ENCODE measurements at places on chromosomes 2 and 18.

DNA sequence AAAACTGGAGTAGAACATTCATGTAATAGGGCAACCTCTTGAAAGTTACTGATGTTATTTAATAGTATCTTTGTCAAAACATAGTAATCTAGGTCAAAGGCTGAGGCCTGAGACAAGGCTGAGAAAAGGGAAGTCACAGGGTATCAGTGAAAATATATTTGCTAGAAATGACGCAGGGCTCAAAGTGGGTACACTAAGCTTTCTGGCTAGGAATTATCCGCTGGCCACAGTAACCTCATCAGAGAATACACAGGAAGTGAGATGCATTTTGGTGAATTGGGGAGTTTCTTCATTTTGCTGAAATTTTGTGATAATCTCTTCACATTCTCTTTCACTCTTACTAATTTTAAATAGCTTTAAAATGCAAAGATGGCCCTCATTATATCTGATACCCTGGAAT, 206.8 kb downstream of the OTX1 start:
- no peak overlapping the region for H3K27ac ChIP-seq
- H3K36me3 ChIP-seq, result no peaks in the 10 kb centered on the region

- no peaks in the 10 kb centered on the region for H3K36me3 ChIP-seq
- H3K4me1 ChIP-seq, result peaks cover 22% of the 10 kb centered on the region
- DNase-seq, result no peak
- no peak overlapping the region for H3K4me3 ChIP-seq
- H3K27me3 ChIP-seq, result no peaks in the 10 kb centered on the region
Observed at GRCh38 chr2:223219872-223220657, 168.1 kb downstream of the KCNE4 start.

- no peak overlapping the region for H3K4me3 ChIP-seq
- no peak for DNase-seq
- H3K27me3 ChIP-seq, result no peaks in the 10 kb centered on the region
- peaks cover 18% of the 10 kb centered on the region for H3K4me1 ChIP-seq
Observed at GRCh38 chr2:120218181-120218580, 5.0 kb downstream of the TMEM185B start.

- H3K36me3 ChIP-seq, result peaks cover 4% of the 10 kb centered on the region
- DNase-seq, result no peak
- no peak overlapping the region for H3K27ac ChIP-seq
- H3K4me3 ChIP-seq, result no peak overlapping the region
- no peaks in the 10 kb centered on the region for H3K27me3 ChIP-seq
Observed at GRCh38 chr2:196409376-196409775, 230.1 kb upstream of the CCDC150 start.

DNA sequence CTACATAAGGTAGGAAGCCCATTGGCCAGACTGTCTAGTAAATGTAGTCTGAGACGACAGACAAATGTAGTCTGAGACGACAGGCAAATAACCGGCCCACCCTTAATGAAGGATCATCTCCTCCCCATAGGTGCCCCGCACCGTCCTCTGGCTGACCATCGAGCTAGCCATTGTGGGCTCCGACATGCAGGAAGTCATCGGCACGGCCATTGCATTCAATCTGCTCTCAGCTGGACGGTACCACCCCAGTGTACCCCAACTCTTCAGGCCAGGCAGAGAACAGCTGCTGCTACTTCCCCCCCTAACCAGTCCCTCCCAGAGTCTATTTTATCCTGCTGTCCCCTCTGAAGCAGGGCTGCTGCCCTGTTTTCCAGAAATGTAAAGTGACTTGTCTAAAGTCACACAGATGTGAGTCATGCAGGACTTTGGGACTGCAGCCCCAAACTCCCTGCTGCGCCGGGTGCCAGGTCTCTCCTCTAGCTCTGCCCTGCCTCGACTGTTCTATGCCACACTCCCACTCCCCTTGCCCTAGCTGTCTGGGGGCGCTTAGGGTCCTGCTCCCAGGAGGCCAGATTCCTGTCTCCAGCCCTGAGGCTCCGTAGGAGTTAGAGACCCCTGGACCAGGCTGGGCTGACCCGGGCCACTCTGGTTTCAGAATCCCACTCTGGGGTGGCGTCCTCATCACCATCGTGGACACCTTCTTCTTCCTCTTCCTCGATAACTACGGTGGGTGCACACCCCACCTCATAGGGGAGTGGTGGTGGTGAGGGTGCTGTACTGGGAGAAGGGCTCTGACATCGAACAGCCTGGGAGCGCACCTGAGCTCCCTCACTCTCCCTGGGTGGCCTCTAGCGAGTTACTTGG, 4.7 kb downstream of the SLC11A1 start:
- H3K4me1 ChIP-seq, result peaks cover 4% of the 10 kb centered on the region
- no peak overlapping the region for H3K27ac ChIP-seq
- DNase-seq, result no peak
- H3K27me3 ChIP-seq, result peaks cover 2% of the 10 kb centered on the region

GRCh38 chr18:47403317-47403716, 151.9 kb upstream of the SKOR2 start:
- no peaks in the 10 kb centered on the region for H3K36me3 ChIP-seq
- DNase-seq, result no peak
- H3K4me1 ChIP-seq, result no peaks in the 10 kb centered on the region
- H3K27ac ChIP-seq, result no peak overlapping the region

- H3K27me3 ChIP-seq, result peaks cover 2% of the 10 kb centered on the region
- no peak for DNase-seq
- no peak overlapping the region for H3K4me3 ChIP-seq
- H3K4me1 ChIP-seq, result peaks cover 24% of the 10 kb centered on the region
- H3K27ac ChIP-seq, result peak overlapping the region; percentile 69
Observed at GRCh38 chr18:39835303-39836030, 2119.6 kb upstream of the PIK3C3 start.

DNA sequence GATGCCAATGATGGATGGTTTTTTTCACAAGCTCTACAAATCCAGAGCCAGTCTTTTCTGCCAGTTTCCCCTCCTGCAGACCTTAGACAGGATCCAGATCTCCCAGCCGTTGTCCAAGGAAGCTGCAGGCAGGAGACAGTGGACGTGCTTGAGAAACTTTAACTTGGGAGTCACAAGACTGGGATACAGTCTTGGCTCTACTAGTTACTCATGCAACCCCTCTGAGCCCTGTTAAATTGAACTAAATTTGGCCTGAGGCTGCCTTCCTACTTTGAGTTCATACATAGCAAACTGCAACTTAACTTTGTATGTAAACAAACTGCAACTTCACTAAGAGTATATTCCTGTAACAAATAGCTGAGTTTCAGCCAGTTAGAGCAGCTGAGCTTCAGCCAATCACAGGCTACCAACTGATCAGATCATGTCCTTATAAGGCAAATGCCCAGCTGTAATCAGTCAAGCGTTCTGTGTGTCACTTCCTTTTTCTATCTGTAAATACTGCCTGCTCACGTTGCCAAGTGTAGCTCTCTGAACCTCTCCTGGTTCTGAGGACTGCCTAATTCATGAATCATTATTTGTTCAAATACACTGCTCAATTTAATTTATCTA, 140.9 kb downstream of the CAPN13 start:
- peak overlapping the region; percentile 56 for H3K27ac ChIP-seq
- peak; percentile 46 for DNase-seq
- no peak overlapping the region for H3K4me3 ChIP-seq
- no peaks in the 10 kb centered on the region for H3K27me3 ChIP-seq
- H3K4me1 ChIP-seq, result peaks cover 23% of the 10 kb centered on the region
- H3K36me3 ChIP-seq, result peaks cover 3% of the 10 kb centered on the region

DNA sequence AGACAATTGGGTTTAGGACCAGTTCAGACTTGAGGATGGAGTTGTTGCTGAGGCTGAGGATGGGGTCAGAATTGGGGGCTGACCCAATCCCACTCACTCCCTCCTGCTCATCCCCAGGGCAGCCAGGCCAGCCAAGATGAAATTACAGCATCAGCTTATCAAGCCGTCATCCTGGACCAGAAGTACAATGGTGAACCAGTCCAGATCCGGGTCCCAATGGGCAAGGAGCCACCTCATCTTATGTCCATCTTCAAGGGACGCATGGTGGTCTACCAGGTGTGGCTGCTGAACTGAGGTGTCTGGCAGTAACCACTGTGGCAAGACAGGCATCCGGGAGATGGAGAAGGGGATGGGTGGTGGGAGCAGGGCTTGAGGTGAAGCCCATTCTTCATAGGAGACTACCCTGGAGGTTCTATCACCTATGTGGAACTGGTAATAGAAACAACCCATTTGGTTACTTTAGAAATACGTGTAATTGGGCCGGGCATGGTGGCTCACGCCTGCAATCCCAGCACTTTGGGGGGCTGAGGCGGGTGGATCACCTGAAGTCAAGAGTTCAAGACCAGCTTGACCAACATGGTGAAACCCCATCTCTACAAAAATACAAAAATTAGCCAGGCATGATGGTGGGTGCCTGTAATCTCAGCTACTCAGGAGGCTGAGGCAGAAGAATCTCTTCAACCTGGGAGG, 13.9 kb downstream of the VIL1 start:
- no peaks in the 10 kb centered on the region for H3K4me1 ChIP-seq
- no peaks in the 10 kb centered on the region for H3K36me3 ChIP-seq
- no peak overlapping the region for H3K27ac ChIP-seq

DNA sequence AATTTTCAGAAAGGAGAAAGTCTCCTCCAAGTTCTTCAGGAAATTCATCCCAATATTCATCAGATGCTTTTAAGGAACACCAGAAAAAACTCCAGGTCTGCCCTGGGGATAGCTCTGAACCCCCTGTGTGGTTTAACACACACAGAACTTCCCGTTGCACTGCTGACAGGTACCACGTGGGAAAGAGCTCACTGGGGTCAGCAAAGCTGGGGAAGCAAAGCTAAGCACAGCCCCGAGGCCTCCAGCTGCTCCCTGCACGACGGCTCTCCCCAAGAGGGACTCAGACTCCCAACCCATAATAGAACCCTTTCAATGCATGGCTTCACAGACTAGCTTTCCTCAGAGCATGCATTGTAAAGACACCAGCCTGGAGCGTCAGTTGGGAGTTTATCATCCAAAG, 28.0 kb downstream of the ADI1 start:
- no peak overlapping the region for H3K27ac ChIP-seq
- peaks cover 8% of the 10 kb centered on the region for H3K4me1 ChIP-seq
- H3K27me3 ChIP-seq, result no peaks in the 10 kb centered on the region

- H3K4me1 ChIP-seq, result no peaks in the 10 kb centered on the region
- no peak for DNase-seq
- no peaks in the 10 kb centered on the region for H3K27me3 ChIP-seq
- H3K4me3 ChIP-seq, result no peak overlapping the region
- peaks cover 3% of the 10 kb centered on the region for H3K36me3 ChIP-seq
Observed at GRCh38 chr2:239765911-239766310, 259.2 kb downstream of the NDUFA10 start.

DNA sequence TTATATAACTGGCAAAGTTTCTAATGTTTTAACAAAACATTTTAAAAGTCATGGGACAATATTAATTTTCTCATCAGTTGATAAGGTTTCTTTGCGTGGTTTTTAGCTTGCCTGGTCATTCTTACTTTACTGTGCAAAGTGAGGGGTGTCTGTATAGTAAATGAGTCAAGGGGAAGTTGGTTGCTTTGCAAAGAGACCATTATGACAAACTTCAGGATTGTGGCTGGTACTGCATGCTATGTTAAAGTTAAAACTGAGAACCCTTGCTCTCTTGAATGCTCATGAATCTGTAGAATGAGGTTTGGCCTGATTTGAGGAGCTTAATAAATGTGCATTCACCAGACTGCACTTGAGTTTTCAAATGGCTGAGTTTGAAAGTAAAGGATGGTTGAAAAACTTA, 47.0 kb downstream of the COL4A4 start:
- no peak overlapping the region for H3K27ac ChIP-seq
- H3K4me1 ChIP-seq, result no peaks in the 10 kb centered on the region
- DNase-seq, result no peak
- H3K4me3 ChIP-seq, result no peak overlapping the region
- no peaks in the 10 kb centered on the region for H3K36me3 ChIP-seq

DNA sequence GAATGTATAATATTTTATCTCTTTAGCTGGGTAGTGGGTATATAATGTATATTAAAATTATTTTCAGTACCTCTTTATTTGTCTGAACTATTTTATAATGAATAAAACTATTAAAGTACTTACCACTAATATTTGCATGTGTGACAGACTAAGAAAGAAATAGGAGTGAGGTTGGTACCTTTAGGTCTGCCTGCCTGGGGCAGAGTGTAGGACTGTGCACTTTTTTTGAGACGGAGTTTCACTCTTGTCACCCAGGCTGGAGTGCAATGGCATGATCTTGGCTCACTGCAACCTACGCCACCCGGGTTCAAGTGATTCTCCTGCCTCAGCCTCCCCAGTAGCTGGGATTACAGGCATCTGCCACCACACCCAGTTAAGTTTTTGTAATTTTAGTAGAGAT, 18.8 kb downstream of the NCOA1 start:
- DNase-seq, result no peak
- H3K27me3 ChIP-seq, result no peaks in the 10 kb centered on the region
- H3K4me1 ChIP-seq, result peaks cover 4% of the 10 kb centered on the region
- peaks cover 3% of the 10 kb centered on the region for H3K36me3 ChIP-seq

GRCh38 chr2:161160226-161161073, at the start of gene TANK:
Gene TANK, plus strand, starts transcription at chr2:161160428. Its CDS starts 19,235 bp downstream, at chr2:161179663.
- peak; percentile 92 for DNase-seq
- no peaks in the 10 kb centered on the region for H3K27me3 ChIP-seq
- H3K36me3 ChIP-seq, result peaks cover 14% of the 10 kb centered on the region
- peak within 1 kb of the TSS; percentile 99 for H3K27ac ChIP-seq

- H3K27ac ChIP-seq, result no peak overlapping the region
- no peak overlapping the region for H3K4me3 ChIP-seq
- DNase-seq, result no peak
- H3K4me1 ChIP-seq, result peaks cover under 1% of the 10 kb centered on the region
Observed at GRCh38 chr2:16644221-16644925, 21.3 kb downstream of the CYRIA start.

DNA sequence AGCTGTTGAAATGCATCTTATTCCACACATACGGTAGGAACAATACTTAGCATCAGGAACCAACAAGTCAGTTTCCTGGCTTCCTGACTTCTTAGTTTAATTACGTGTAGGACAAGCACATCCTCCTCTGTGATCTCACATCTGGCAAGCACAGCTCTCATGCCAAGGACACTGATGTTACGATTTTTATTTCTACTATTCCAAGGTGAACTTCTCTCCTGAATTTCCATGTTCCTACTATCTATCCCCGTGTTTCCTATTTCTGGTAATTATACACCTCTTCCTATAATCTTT, 374.0 kb downstream of the NCKAP5 start:
- no peak overlapping the region for H3K27ac ChIP-seq
- H3K36me3 ChIP-seq, result no peaks in the 10 kb centered on the region
- no peaks in the 10 kb centered on the region for H3K4me1 ChIP-seq
- DNase-seq, result no peak
- H3K27me3 ChIP-seq, result no peaks in the 10 kb centered on the region

Data from osteocyte (in vitro differentiated cells).